ENCODE measurements at places on chromosomes 5 and 9.

GRCh38 chr9:6076851-6077250, 61.4 kb upstream of the RANBP6 start:
- no peak for DNase-seq

DNA sequence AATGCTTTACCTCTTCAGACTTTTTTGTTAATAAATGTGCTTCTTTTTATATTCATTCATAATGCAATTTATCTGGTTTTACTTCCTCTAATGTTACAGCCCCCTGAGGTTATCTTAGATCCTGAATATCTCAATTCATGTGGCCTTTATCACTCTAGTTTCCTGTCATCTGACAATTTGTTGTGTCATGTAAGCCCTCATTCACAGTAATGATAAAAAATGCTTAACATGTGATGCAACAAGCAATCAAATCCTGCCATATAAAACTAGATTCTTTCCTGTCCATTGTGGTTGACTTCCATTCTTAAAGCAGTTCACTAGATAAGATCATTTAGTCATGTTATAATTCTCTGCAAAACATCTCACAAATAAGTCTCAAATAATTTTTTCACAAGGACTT, 991.2 kb upstream of the ACO1 start:
- DNase-seq: no peak

- DNase-seq: peak; percentile 98
These were observed 1.9 kb downstream of the SPARC start for GRCh38 chr5:151684690-151685361.

DNA sequence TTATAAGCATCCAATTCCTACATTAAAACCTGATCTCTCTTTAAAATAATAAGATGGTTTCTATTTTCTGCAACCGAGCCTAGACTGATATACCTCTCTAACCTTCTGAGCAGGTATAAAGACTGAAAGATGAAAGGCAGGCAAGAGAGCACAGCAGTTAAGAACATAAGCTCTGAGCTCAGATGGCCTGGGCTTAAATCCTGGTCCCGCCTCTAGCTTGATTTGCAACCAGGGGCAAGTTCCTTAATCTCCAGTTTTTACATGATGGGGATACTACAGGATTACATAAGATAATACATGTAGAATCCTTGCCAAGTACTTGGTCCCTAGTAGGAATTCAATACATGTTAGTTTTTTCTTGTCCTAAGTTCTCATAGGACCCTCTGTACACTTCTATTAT, 33.9 kb downstream of the SLC24A2 start:
- no peak for DNase-seq

DNA sequence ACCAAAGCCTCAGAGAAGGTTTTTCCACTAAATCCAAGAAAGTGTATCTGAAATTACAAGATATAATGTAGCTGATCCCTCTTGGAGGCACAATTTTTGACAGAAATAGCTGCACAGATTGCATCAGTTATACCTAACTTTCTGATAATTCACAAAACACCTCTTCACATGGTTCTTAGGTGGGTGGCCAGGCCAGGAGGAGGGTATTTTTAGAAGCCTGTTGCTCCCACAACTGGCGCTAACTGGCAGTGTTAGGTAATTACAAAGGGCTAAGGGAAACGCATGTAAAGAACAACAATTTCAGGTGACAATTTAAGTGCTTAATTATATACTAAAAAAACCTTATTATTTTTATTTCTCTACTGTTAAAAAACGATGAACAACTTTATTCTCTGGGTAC, 247.9 kb downstream of the BNC2 start:
- no peak for DNase-seq

DNA sequence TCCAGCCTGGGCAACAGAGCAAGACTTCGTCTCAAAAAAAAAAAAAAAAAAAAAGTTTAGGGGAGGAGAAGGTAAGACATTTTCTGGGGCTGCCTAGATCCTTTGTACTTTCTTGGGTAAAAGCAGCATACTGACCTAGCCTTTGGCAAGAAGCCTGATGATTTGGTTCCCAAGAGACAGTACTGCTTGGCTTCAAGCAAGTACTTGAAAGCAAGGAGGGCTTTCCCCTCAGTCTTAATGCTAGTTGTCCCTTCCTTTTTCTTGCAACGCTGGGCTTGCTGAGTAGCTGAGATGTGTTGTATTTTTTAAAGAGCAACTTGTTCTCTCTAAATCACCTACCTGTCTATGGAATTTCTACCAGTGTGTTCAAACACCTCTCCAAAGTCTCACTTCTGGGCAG, 76.2 kb downstream of the INSYN2B start:
- no peak for DNase-seq

DNA sequence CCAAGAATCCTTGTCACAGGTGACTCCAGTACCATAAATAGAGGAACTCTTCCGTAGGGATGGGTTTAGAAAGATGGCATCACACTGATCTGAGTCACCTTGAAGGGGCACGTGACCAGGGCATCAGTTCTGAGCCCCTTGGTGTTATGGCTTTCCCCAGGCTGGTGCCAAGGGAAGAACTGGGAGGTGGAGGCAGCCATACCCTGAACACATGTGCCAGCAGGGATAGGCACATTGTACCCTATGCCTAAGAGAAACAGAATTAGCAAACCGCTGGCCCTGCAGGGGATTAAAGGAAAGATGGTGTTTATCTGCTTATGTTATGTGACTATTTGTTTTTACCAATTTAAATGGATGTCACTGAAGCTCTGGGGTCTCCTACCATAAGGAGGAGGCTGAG, 196.2 kb downstream of the RGS3 start:
- DNase-seq: no peak

- DNase-seq: no peak
These were observed 175.9 kb downstream of the RFK start for GRCh38 chr9:76218117-76218885.

- DNase-seq: no peak
These were observed 150.2 kb downstream of the SEMA5A start for GRCh38 chr5:9395706-9396105.

DNA sequence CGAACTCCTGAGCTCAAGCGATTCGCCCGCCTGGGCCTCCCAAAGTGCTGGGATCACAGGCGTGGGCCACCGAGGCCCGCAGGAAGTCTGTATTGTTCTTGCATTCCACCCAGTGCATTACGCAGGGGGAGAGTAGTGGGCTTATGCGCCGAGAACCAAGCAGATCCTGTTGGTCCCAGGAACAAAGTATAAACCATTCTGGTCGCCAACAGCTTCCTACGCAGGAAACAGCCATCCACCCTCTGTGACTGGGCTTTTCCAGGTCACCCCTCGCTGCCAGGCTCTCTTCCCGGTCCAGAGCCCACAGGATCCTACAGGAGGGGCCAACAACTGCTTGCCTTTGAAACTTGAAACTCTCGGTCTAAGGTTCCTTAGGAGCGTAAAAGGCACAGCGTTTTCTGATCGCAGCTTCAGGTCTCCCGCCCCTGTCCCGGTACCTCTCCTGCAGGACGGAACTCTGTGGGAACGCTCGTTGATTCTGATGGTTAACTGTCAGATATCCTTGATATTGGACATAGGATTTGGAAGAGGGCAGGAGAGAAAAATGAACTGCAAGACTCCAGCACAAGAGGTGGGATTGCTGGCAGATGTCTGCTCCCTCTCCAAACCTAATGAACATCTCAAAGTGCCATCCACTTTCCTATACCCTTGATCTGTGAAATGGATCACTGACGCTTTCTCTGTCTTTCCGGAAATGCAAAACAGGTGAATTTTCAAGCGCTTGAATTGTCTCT, 4.2 kb upstream of the ANXA2R start:
- DNase-seq: no peak

DNA sequence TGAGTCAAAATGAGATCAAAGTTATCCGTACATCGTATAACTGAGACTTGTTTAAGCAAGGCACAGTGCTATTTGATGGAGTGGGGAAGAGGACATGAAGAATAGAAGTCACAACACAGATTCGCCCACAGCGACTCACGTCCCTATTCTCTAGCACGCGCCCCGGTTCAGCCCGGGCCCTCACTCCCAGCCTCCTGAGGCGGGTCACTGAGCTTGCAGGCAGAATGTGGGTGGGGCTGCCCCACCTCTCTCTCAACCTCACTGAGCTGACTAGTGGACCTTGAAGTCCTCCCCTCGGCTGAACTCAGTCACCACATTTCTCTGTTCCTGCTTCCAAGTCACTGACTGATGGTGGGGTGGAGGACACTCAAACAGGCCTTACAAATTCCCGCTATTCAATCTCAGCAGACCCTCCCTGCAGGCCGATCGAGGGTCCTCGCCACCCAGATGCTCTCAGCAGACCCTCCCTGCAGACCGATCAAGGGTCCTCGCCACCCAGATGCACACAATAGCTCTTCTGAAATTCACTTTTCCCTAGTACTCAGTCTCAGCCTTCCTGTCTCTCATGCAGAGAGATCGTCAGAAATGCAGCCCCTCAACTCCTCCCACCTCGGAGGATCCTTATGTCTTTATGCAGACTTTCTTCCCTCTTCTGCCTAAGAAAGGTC, 12.9 kb downstream of the GLDC start:
- no peak for DNase-seq

- no peak for DNase-seq
These were observed 10.7 kb downstream of the TNFAIP8 start for GRCh38 chr5:119366540-119366881.

DNA sequence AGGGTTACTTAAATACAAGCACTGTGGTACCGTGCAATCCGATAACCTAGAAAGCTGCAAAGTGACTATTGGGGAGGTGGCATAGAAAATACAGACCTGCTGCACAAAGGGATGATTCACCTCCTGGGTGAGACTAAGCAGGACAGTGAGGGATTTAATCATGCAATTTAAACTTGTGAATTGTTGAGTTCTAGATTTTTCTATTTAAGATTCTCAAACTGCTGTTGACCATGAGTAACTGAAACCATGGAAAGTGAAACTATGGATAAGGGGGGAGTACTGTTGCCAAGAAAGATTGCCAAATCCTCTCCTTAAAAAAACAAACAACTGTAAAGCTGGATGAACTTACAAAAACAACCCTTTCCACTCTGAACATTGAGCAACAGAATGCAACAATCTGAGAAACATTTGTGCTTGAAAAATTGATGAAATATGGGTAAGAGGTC, 61.5 kb upstream of the NUDT12 start:
- DNase-seq: no peak

GRCh38 chr9:123073991-123074422, 40.5 kb downstream of the GPR21 start:
- DNase-seq: peak; percentile 71

GRCh38 chr5:124452412-124452811, 294.0 kb downstream of the ZNF608 start:
- no peak for DNase-seq

GRCh38 chr5:170144286-170145023, 38.8 kb downstream of the FOXI1 start:
- DNase-seq: no peak

- no peak for DNase-seq
These were observed 416.2 kb downstream of the SPOCK1 start for GRCh38 chr5:137082951-137083350.

DNA sequence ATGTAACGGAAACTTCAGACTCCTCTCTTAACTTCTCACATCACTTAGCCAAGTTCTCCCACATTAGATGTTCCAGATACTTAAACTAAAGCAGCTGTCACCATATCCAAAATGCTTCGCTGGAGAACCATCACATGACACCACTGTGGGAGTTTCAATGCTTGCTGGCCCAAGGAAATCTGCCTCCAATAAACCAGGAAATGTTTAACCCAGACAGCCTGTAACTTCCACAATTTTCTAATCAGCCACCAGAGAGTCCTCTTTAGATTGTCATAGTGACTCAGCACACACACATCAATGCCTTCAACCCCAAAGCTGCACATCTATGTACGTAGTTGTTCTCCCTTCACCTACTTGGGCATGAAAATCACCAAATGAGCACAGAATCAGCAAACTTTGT, 118.7 kb downstream of the LPAR1 start:
- peak; percentile 85 for DNase-seq

GRCh38 chr9:114906922-114907571, 23.3 kb downstream of the TNFSF8 start:
- DNase-seq: peak; percentile 42

DNA sequence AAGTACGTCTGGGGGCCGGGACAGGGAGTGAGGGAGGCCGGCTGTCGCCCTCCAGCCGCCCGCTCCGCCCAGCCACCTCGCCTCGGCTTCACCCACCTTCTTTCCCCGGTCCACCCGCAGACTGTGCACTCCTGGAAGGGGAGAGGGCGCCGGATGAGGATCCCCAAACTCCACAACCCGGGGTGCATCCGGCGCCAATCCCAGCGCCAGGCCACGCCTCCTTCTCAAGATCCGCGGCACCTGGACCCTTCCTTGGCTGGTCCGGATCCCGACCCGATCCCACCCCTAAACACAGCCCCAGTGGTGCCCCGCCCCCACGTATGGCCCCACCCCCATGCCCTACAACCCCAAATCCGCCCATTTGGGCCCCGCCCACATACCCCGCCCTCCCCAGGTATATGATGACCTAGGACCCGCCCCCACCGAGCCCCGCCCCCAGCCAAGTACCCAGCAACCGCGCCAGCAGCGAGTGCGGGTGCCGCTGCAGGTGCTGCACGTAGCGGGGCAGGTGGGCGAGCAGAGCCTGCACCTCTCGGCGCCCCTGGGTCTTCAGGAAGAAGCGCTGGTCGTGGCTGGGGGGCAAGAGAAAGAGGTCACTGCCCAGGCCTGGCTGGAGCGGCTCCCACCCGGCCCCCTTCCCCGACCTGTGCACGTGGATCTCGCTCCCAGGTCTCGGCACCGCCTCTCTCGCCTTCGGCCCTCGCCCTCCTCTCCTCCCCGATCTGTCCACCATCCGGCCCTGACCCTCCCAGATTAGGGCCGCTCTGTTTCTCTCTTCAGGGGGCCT, 3.2 kb downstream of the PIP5KL1 start:
- DNase-seq: no peak

- no peak for DNase-seq
These were observed 6.7 kb upstream of the ALDOB start for GRCh38 chr9:101442318-101442717.

DNA sequence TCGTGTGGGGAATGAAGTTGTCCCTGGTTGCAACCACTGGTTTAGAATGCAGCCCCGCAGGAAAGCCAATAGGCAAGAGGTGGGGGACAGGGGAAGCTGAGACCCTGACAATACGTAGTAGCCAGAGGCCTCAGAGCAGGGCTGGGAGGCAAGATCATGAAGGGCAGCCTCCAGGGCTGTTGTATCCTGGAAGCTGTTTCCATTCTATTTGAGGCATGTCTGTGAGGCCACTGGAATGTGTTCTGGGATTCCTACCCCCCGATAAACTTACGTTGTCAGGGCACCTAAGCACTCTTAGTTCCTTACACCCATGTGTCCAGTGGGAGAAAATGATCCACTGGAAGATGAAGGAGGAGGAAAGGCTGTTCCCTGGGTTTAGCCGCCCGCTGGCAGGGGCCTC, 177.3 kb downstream of the CFAP90 start:
- DNase-seq: no peak

DNA sequence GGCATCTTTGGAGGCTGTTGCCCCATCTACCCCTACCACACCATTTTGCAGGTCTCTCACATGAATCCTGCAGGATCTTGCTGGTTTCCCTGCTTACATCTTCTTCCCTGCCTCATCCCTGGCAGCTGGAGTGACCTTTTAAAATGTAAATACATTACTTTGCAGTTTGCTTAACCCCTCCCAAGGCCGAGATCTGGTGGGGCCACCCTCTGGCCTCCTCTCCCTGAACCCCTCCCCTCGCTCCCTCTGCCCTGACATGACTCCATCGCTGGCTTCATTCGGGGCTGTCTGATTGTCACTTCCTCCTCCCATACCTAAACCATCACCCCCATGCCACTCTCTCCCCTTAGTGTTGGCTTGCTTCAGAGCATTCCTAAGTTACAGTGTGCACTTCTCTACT, 12.6 kb upstream of the PALM2AKAP2 start:
- no peak for DNase-seq
